IMR-90 (cell line): ENCODE measurements at places on chromosomes 13 and 19.

DNA sequence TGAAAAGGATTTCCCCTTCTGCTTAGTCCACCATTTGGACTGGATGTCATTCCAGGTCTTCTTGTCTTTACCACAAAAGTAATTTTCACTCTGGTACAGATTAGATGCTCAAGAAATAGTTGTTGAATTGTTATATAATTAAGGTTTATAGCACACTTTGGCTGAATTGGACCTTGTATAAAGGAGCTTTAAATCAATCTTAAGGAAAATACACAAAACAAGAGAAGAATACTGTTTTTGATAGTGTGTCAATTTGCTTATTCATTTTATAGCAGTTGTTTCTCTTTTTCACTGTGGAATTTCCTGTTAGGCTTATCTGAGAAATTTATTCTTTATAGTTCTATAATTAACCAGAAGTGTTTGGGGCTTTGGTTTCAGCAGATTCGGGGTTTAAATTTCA is 62.7 kb upstream of the TDRD3 start:
- no peak for DNase-seq

DNA sequence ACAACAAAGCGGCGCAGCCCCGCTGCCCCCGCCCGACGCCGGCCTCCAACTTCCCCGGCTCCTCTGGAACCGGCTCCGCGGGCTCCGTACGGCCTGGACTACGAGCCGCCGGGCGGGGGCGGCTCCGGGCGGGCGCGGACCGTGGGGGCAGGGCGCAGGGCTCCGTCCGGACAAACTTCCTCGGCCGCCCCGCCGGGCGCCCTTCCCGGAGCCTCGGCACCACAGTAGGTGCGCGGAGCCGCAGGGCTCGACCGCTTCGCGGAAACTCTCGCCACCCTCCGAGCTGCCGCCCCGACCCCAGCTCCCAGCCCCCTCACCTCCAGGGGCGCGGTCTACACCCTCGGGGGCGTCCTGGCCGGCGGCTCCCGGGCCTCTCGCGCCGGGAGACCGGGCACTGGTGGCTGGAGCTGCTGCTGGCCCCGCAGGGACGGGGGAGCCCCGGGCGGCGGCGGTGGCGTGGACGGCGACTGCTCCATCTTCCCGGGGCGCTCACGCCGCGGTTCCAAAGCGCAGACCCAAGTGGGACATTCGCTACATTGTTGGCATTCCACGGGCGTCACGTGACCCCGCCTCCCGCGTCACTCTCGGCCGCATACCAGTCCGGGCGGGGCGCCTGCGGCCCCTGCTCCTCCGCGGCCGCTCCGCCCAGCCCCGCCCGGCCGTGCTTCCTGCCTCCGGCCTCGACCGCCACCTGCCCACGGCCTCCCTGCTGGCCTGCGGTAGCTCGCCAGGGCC is at the start of gene LATS2:
TSS of gene LATS2 (minus strand) at position 558 of the 735 bp plus-strand sequence. CDS start 15,560 bp downstream, outside the sequence.
- DNase-seq: peak; percentile 94

DNA sequence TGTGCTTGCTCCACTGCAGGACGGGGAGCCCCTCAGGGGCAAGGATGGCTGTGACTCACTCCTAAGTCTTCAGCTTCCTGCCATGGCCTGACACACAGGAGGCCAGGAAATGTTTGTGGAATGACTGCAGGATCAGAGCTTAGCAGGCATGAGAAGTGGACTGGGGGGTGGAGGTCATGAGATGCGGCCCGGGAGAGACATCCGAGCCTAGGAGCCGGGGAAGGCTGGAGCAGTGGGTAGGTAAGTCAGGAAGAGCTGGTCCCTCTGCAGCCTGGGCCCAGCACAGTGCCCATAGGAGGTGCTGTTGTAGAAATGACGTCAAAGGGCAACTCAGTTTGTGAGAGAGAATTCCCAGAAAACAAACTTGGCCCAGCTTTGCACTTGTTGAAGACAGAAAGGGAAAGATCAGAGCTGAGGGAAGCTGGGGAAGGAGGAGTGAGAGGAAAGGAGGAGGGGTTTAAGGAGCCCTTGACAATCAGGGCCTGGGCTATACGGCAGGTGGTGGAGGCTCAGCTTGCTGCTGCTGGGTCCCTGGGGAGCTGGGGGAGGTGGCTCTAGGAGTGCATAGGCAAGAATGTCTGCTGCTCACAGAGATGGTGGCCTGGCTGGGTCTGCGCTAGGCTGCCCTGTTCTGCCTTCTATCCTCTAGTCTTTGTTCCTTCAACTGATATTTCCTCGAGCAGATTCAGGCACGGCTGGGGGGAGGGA is 18.5 kb downstream of the POU2F2 start:
- DNase-seq: peak; percentile 99

- DNase-seq: no peak
These were observed 75.9 kb downstream of the FRY start for GRCh38 chr13:32107474-32107873.

DNA sequence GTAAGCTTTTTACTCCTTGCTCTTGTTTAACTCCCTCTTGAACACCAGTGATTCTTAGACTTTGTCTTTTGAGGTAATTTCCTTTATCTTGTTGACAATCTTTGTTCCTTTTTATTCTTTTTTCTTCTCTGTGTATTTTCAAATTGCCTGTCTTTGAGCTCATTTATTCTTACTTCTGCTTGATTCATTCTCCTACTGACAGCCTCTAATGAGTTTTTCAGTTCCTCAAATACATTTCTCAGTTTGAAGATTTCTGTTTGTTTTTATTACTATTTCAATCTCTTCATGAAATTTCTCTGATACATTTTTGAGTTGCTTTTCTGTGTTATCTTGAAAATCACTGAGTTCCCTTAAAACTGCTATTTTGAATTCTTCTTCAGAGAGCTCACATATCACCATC is 154.1 kb downstream of the ATP8A2 start:
- DNase-seq: no peak

GRCh38 chr19:47518139-47518538 is 3.3 kb upstream of the NAPA start:
- DNase-seq: no peak

GRCh38 chr19:49616532-49616931 is 23.4 kb downstream of the RRAS start:
- DNase-seq: no peak

DNA sequence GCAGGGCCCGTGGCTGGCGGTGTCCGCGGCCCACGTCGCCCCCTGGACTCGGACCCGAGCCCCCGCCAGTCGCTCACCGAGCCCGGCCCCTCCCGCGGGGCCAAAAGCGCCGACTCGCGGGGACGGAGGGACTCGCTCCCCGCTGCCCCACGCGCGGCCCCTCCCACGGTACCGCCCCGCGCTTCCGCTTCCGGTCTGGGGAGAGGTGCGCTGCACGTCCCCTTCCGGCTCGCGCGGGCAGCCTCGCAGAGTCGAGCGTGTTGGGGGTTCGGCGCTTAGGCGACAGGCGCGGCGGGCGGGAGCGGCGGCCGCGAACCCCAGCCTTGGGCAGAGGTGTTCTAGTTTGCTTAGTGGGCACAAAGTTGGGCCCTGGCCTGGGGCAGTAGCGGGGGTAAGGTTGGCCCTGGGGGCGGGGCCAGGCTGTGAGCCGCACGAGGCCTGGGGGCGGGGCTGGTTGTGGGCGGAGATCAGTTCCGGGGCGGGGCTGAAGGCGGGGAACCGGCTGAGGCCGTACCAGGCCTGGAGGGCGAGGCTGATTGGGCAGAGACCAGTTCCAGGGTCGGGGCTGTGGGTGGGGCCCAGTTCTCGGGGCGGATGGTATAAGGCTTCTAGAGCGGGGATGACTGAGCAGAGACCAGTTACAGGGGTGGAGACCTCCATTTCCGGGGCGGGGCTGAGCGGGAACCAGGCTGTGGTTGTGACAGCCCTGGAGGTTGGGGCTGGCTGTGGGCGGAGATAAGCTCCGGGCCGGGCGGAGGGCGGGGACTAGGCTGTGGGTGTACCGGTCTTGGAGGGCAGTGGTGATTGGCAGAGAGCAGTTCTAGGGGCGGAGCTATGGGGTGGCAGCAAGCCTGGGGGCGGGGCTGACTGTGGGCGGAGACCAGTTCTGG is at the start of the genes MBD3L1 and ZNF558:
TSS of gene MBD3L1 (plus strand) at position 246 of the 890 bp plus-strand sequence. CDS start 10,302 bp downstream, outside the sequence.
TSS of gene ZNF558 (minus strand) at position 173 of the 890 bp plus-strand sequence. CDS start 9,645 bp downstream, outside the sequence.
- peak; percentile 97 for DNase-seq

- no peak for DNase-seq
These were observed 433.9 kb downstream of the GPC6 start for GRCh38 chr13:93660391-93661063.

DNA sequence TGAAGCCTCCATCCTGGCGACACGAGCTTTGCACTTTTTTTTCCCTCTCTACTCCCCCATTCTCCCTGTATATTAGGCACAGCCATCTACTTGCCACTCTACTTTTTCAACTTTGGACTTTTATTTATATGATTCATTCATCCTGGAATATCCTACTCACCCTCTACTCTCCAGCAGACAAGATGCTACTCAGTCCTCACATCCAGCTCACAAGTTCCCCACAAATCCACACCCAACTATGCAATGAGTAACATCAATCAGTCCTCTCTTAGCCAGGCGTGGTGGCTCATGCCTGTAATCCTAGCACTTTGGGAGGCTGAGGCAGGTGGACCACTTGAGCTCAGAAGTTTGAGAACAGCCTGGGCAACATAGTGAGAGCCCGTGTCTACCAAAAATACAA is 23.9 kb upstream of the URAD start:
- DNase-seq: peak; percentile 59

DNA sequence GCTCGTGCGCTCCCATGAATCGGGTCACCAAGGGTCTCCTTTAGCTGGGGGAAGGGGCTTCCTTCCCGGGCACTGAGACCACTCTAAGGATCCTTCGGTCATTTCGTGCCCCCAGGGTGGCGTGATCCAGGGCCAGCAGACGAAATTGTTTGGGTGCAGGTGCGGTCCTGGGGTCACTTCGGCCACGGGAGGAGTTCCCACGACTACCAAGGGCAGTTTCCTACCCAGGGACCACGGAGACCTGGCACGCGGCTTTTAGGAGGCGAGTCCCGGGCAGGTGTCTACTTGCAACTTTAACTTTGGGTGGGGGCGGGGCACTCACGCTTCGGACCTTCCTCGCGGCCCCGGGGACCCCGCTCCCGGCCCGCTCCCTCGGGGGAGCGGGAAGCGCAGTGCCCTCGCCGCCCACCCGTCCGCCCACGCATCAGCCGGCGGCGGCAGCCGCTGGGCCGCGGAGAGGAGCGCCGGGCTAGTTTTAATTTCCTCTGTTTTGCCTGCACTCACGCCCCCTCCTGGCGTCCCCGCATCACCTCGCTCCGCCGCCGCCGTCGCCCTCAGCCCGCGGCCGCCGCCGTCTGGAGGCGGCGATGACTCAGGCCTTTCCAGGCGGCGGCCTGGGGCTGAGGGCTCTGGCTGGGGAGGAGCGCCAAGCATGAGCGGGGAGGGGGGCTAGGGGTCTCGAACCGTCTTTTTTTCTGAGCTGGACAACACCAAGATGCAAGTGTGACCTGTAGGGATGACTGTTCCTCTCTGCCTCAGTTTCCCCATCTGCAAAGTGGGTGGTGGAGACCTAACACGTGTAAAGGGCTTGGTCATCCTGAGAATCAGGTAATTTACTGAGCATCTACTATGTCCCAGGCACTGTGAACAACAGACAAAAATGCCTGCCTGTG is 21.8 kb downstream of the OLFM2 start:
- DNase-seq: peak; percentile 77

GRCh38 chr13:66574606-66575005 is 655.5 kb downstream of the PCDH9 start:
- DNase-seq: peak; percentile 48

DNA sequence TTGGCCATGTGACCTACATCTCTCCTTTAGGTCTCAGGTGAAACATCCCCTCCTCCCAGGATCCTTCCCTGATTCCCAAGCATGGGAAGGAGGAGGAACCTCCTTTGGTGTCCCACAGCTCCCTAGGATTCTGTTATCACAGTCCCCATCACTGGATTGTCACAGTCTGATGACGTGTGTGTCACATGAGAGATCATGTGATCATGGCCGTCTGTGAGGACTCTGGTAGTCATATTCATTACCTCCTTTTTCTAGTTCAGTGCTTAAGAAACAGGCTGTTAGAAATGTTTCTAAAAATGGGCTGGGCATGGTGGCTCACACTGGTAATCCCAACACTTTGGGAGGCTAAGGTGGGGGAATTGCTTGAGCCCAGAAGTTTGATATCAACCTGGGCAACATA is 3.0 kb downstream of the DHX34 start:
- no peak for DNase-seq

DNA sequence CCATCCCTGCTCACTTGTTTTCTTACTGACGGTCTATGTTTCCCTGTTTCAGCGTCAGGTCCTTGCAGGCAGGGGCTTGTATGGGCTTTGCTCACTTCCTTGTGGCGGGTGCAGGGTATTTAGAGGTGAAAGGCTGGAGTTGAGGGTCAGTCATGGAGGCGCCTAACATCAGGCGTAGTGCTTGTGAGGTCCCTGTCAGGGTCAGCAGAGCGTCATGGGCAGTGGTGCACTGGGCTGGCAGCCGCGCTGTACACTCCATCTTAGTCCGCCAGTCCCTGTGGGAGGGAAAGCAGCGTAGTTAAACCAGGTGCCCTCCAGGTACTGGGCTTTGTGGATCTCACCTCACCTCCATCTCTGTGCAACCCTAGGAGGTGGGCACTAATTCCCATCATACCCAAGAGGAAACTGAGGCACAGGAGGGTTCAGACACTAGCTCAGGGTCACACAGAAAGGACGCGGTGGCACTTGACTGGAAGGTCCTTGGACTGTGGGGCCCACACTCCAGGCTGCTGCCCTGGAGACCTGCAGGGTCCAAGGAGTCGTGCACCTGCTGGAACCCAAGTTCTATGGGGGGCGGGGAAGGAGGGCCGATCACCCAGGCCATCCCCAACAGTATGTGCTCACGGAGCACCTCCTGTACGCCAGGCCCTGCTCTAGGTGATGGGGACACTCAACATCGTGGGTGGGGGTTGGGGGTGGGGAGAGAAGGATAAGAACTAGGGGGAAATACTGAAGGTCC is 4.6 kb downstream of the GRAMD1A start:
- DNase-seq: no peak

DNA sequence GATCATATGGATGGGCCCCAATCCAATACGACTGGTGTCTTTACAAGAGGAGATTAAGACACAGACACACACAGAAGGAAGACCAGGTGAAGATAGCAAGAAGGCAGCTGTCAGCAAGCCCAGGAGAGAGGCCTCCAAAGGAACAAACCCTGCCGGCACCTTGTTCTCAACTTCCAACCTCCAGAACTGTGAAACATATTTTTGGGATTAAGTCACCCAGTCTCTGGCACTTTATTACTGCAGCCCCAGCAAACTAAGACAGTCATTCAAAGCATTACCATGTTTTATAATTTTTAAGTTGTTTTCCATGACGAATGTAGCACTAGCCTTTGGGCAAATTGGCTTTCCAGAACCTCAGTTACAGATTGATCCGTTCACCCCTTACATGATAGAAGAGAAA is 11.3 kb downstream of the STARD13 start:
- no peak for DNase-seq

GRCh38 chr19:42076380-42076944 is 496 bp downstream of the ZNF574 start:
- no peak for DNase-seq

DNA sequence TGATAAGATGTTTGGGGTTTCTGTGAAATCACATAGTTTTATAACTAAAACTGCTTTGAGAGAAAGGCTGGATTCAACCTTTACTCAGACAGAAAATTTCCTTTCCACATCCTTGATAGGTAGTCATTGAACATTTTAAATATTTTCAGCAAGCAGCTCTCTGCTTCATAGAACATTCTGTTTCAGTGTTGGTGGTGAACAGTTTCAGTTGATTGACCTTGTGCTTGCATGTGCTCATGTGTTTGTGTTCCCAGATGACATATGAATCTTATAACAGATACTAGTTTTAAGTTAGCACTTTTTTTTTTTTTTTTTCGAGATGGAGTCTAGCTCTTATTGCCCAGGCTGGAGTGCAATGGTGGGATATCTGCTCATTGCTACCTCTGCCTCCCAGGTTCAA is 290.1 kb downstream of the HS6ST3 start:
- no peak for DNase-seq
